Colonic mucosa (tissue), 4 donors: ENCODE measurements at places on chromosomes 11 and 22. TPM values are rescaled to one million over a fixed set of nuclear protein-coding genes. Genes with fewer than 3 reads are reported as not detected.

The TRIM48 gene
- total RNA-seq, result not detected

The NRGN gene
- total RNA-seq, result 11.1 TPM

DNA sequence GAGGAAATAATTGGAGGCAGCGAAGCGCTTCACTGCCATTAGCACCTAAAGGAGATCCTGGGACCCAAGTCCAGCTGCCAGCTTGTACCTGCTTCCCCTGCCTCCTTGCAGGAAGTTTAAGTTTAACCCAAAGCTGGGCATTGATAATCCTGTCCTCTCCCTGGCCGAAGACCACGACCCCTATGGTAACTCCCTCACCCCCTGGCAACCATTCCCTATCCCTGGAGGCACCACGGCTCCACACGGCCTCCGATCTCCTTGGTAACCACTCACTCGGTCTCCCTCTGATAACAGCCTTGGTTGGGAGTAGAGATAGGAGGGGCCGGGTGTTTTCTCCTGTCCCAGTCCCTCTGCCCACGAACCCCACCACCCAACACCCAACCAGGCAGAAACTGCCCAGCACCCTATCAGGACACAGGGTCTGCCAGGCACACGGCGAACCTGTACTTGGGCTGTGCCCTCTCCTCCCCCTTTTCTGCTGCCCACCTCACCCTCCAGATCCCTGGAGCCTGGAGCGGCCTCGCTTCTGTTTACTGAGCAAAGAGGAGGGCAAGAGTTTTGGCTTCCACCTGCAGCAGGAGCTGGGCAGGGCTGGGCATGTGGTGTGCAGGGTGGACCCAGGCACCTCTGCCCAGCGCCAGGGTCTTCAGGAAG is 833 bp downstream of the NHERF4 start:
- peak overlapping the region; percentile 68 for H3K27ac ChIP-seq
- peak; percentile 36 for DNase-seq
- no peaks in the 10 kb centered on the region for H3K27me3 ChIP-seq

DNA sequence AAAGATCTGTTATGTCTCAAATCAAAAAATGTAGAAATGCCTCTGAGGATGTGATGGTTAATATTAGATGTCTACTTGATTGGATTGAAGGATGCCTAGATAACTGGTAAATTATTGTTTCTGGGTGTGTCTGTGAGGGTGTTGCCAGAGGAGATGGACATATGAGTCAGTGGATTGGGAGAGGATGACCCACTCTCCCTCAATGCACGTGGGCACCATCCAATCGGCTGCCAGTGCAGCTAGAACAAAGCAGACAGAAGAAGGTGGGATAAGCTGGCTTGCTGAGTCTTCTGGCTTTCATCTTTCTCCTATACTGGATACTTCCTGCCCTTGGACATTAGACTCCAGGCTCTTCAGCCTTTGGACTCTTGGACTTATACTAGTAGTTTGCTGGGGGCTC is 430.3 kb downstream of the SOX6 start:
- no peaks in the 10 kb centered on the region for H3K27me3 ChIP-seq
- no peak overlapping the region for H3K27ac ChIP-seq
- H3K4me3 ChIP-seq, result no peak overlapping the region
- no peaks in the 10 kb centered on the region for H3K36me3 ChIP-seq
- no peak for DNase-seq
- no peaks in the 10 kb centered on the region for H3K4me1 ChIP-seq

GRCh38 chr22:20397498-20397897 is 3.5 kb downstream of the ZNF74 start:
- H3K27ac ChIP-seq, result no peak overlapping the region
- peaks cover 7% of the 10 kb centered on the region for H3K4me1 ChIP-seq
- H3K4me3 ChIP-seq, result no peak overlapping the region
- no peaks in the 10 kb centered on the region for H3K36me3 ChIP-seq
- no peak for DNase-seq
- no peaks in the 10 kb centered on the region for H3K27me3 ChIP-seq

GRCh38 chr11:33889296-33889695 is 2.6 kb downstream of the LMO2 start:
- H3K4me3 ChIP-seq, result no peak overlapping the region
- no peak for DNase-seq
- H3K4me1 ChIP-seq, result no peaks in the 10 kb centered on the region

- no peaks in the 10 kb centered on the region for H3K4me1 ChIP-seq
- no peak overlapping the region for H3K4me3 ChIP-seq
- DNase-seq, result peak; percentile 69
- peak overlapping the region; percentile 21 for H3K27ac ChIP-seq
- no peaks in the 10 kb centered on the region for H3K27me3 ChIP-seq
Observed at GRCh38 chr11:74462009-74462408, 5.3 kb downstream of the KCNE3 start.

DNA sequence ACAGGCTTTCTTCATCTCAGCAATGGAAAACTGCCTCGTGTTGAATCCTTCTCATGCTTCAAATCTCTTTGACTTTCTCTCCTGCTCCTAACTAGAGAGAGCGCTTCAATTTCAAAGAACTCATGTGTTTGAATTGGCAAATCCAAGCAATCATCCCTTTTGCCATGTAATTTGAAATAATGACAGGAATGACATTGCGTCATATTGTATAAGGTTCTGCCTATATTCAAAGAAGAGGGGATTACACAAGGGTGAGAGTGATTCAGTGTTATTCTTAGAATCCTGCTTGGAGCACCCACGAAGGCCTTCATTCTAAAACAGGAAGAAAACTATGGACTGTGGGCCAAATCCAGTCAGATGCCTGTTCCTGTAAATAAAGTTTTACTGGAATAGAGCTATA is 720.6 kb downstream of the JRKL start:
- H3K4me3 ChIP-seq, result no peak overlapping the region
- H3K27ac ChIP-seq, result no peak overlapping the region
- no peaks in the 10 kb centered on the region for H3K36me3 ChIP-seq
- no peaks in the 10 kb centered on the region for H3K27me3 ChIP-seq
- no peak for DNase-seq

DNA sequence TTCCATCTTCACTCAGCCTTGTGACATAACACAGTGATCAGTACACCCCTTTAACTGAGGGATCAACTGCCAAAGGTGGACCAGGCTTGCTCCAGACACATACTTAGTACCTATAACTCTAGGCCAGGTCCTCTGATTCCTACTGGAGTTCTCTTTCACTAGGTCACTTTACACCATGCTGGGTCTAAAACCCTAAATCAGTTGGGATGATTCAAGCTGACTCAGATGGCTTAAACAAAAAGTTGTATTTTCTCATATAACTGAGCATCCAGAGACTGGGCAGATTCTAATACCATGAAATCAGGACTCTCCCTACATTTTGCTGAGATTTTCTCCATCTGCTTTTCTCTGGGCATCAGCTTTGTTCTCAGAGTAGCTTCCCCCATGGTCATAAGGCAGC is 26.0 kb upstream of the FLI1 start:
- DNase-seq, result no peak
- H3K4me3 ChIP-seq, result no peak overlapping the region
- peaks cover 4% of the 10 kb centered on the region for H3K27me3 ChIP-seq

The DCUN1D5 gene
- total RNA-seq, result 25.4 TPM

GRCh38 chr11:107859459-107860239 is 1.1 kb upstream of the SLC35F2 start:
- H3K36me3 ChIP-seq, result no peaks in the 10 kb centered on the region
- no peaks in the 10 kb centered on the region for H3K27me3 ChIP-seq
- peak overlapping the region; percentile 87 for H3K4me3 ChIP-seq
- H3K4me1 ChIP-seq, result no peaks in the 10 kb centered on the region

The CREB3L1 gene
- 150 TPM for total RNA-seq

GRCh38 chr22:27715106-27715505 is 86.5 kb downstream of the MN1 start:
- no peaks in the 10 kb centered on the region for H3K36me3 ChIP-seq
- no peak overlapping the region for H3K27ac ChIP-seq
- no peak for DNase-seq
- no peaks in the 10 kb centered on the region for H3K4me1 ChIP-seq

- H3K27me3 ChIP-seq, result no peaks in the 10 kb centered on the region
- H3K36me3 ChIP-seq, result no peaks in the 10 kb centered on the region
- H3K4me3 ChIP-seq, result no peak overlapping the region
- no peaks in the 10 kb centered on the region for H3K4me1 ChIP-seq
Observed at GRCh38 chr22:48894064-48894671, 933.5 kb downstream of the BRD1 start.

GRCh38 chr11:131365329-131365930 is 5.0 kb upstream of the NTM start:
- H3K4me3 ChIP-seq, result no peak overlapping the region
- H3K36me3 ChIP-seq, result no peaks in the 10 kb centered on the region
- DNase-seq, result no peak
- no peaks in the 10 kb centered on the region for H3K27me3 ChIP-seq
- no peaks in the 10 kb centered on the region for H3K4me1 ChIP-seq

GRCh38 chr11:65588199-65589054 is 7.2 kb downstream of the KCNK7 start:
- no peaks in the 10 kb centered on the region for H3K36me3 ChIP-seq
- no peaks in the 10 kb centered on the region for H3K4me1 ChIP-seq
- peak overlapping the region; percentile 7 for H3K27ac ChIP-seq
- DNase-seq, result peak; percentile 62
- no peak overlapping the region for H3K4me3 ChIP-seq

- H3K27ac ChIP-seq, result peak overlapping the region; percentile 95
- H3K36me3 ChIP-seq, result no peaks in the 10 kb centered on the region
- H3K4me1 ChIP-seq, result peaks cover 27% of the 10 kb centered on the region
- H3K4me3 ChIP-seq, result peak overlapping the region; percentile 33
Observed at GRCh38 chr11:63888170-63889086, 28.5 kb downstream of the RCOR2 start.

The GGTLC2 gene
- not detected for total RNA-seq

The GUCY1A2 gene
- total RNA-seq, result 0.77 TPM

- H3K4me1 ChIP-seq, result no peaks in the 10 kb centered on the region
- no peak overlapping the region for H3K4me3 ChIP-seq
- H3K27ac ChIP-seq, result no peak overlapping the region
- no peaks in the 10 kb centered on the region for H3K27me3 ChIP-seq
Observed at GRCh38 chr22:35582861-35583670, 34.1 kb downstream of the MB start.

- no peaks in the 10 kb centered on the region for H3K27me3 ChIP-seq
- no peaks in the 10 kb centered on the region for H3K4me1 ChIP-seq
- H3K36me3 ChIP-seq, result no peaks in the 10 kb centered on the region
Observed at GRCh38 chr22:26852176-26852575, 194.8 kb downstream of the MIAT start.

The SCARF2 gene
- total RNA-seq, result 3.1 TPM

- DNase-seq, result peak; percentile 58
- no peaks in the 10 kb centered on the region for H3K36me3 ChIP-seq
- peak overlapping the region; percentile 66 for H3K4me3 ChIP-seq
- no peaks in the 10 kb centered on the region for H3K4me1 ChIP-seq
Observed at GRCh38 chr11:10931761-10932670, 74.2 kb upstream of the ZBED5 start.

The MYBPC3 gene
- not detected for total RNA-seq

The POLR2L gene
- total RNA-seq, result 181 TPM

- DNase-seq, result no peak
- H3K4me1 ChIP-seq, result no peaks in the 10 kb centered on the region
- no peaks in the 10 kb centered on the region for H3K36me3 ChIP-seq
- H3K4me3 ChIP-seq, result no peak overlapping the region
- no peak overlapping the region for H3K27ac ChIP-seq
- no peaks in the 10 kb centered on the region for H3K27me3 ChIP-seq
Observed at GRCh38 chr11:24246715-24247114, 250.1 kb upstream of the LUZP2 start.

GRCh38 chr11:77125191-77125590 is 2.9 kb upstream of the MYO7A start:
- no peak for DNase-seq
- peaks cover 8% of the 10 kb centered on the region for H3K4me1 ChIP-seq
- H3K36me3 ChIP-seq, result peaks cover 20% of the 10 kb centered on the region
- H3K4me3 ChIP-seq, result no peak overlapping the region
- no peaks in the 10 kb centered on the region for H3K27me3 ChIP-seq

GRCh38 chr22:44089717-44090570 is 65.8 kb downstream of the PARVB start:
- H3K27ac ChIP-seq, result no peak overlapping the region
- no peaks in the 10 kb centered on the region for H3K36me3 ChIP-seq
- DNase-seq, result no peak
- H3K27me3 ChIP-seq, result no peaks in the 10 kb centered on the region
- no peak overlapping the region for H3K4me3 ChIP-seq

The PITPNM1 gene
- total RNA-seq, result 89.3 TPM

DNA sequence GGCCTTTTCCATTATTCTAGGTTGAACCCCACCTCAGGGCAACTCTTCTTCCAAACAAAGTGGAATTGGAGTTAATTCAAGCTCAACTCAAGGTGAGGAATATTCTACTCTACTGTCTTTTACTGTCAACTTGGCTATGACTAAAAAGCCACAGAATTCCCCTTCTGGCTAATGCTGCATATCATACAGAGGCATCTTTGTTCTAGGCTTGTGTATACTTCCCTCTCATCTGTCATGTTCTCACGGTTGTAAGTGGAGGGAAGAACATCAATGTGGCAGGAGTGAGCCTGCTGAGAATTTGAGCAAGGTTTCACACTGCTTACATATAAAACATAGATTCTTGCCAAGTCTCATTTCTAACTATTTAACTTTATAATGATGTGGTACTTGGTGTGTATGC is 921.4 kb upstream of the CNTN5 start:
- H3K36me3 ChIP-seq, result no peaks in the 10 kb centered on the region
- no peaks in the 10 kb centered on the region for H3K4me1 ChIP-seq
- H3K4me3 ChIP-seq, result no peak overlapping the region
- no peaks in the 10 kb centered on the region for H3K27me3 ChIP-seq
- H3K27ac ChIP-seq, result no peak overlapping the region

The PARVA gene
- 61.8 TPM for total RNA-seq

The PKNOX2 gene
- 1.3 TPM for total RNA-seq

DNA sequence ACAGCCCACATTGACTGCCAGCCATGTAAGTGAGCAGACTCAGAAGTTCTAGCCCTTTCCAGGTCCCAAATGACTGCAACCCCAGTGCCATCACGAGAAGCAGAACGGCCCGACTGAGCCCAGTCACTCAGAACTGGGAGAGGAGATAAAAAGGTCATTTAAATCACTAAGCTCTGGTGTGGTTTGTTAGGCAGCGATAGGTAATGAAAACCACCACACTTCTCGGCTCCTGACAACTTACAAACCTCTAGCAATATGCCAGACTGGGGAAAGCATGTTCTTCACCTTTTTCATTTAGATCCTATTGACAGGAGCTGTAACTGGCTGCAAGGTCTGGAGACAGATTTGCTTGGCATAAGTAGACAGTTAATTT is 6.7 kb downstream of the SLC15A3 start:
- H3K27me3 ChIP-seq, result no peaks in the 10 kb centered on the region
- H3K4me1 ChIP-seq, result no peaks in the 10 kb centered on the region
- H3K27ac ChIP-seq, result no peak overlapping the region
- H3K4me3 ChIP-seq, result no peak overlapping the region

DNA sequence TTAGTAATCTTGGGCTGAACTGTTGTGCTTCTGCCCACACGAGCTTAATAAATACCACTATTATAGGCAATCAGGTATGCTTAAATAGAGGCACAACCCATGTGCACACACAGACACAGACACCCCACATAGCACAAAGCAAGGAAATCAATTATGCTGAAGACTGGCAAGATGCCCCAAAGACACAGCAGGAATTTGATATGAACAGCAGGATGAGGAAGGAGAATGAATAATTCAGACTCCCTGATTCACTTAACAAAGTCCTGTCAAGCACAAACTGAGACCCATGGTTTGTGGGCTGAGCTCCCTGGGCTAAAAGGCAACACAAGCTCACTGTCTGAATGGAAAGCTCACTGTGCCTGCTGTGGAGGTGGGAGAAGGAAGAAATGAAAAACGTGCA is 42.5 kb downstream of the RBFOX2 start:
- H3K4me1 ChIP-seq, result no peaks in the 10 kb centered on the region
- H3K36me3 ChIP-seq, result no peaks in the 10 kb centered on the region
- no peaks in the 10 kb centered on the region for H3K27me3 ChIP-seq
- H3K4me3 ChIP-seq, result no peak overlapping the region

- no peak overlapping the region for H3K27ac ChIP-seq
- no peak overlapping the region for H3K4me3 ChIP-seq
- H3K4me1 ChIP-seq, result no peaks in the 10 kb centered on the region
- no peak for DNase-seq
Observed at GRCh38 chr11:104222464-104222863, 58.5 kb upstream of the PDGFD start.

The CHCHD10 gene
- total RNA-seq, result 420 TPM
